Keratinocyte (primary cell): ENCODE measurements at places on chromosomes 12 and 14.

- no peak for DNase-seq
Measured at GRCh38 chr12:78038541-78038940, 207.8 kb downstream of the NAV3 start.

DNA sequence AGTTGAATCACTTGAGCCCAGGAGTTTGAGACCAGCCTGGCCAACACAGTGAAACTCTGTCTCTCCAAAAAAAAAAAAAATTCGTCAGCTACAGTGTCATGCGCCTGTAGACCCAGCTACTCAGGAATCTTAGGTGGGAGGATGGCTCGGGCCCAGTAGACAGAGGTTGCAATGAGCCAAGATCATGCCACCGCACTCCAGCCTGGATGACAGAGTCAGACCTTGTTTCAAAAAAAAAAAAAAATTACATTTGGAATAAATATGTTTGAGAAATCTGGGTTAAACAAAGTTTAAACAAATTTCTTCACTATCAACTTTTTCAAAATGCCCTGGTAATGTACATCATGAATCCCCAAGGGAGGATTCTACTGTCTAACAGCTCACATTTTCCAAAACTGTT, 187.0 kb upstream of the RASSF8 start:
- no peak for DNase-seq

GRCh38 chr12:104669851-104670337, 213.1 kb downstream of the CHST11 start:
- DNase-seq = no peak

GRCh38 chr12:95918194-95918993, 24.0 kb downstream of the CCDC38 start:
- no peak for DNase-seq

DNA sequence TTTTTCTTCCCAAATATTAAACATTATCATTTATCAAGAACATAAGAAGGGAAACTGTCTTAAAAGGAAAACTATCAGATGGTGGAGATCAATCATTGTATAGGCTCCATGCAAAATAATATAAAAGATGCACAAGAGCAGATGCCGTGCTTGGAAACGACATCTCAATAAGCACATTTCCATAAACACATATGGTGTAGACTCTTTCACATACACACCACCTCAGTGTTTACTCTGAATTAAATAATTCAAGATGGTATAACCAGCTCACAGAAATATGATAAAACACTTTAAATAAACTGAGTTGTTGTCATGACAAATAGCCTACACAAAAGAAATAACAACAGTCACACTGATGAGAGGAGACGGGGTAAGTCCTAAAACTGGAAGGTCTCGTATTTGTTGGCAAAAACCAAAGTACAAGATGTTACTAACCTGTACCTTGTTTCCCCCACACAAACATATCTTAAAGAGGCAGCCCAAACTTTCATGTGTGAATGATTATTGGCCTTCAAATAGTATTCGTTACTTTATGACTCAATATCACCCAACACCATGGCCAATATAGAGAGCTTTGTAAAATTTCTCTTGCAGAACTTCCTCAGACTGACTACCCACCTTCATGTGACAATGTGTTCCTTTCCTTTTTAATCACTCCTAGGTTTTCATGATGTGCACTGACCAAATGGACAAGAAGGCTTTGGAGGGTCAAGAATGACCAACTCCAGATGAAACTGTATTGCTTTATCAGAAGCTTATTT, 48.6 kb upstream of the TMPO start:
- DNase-seq = no peak

DNA sequence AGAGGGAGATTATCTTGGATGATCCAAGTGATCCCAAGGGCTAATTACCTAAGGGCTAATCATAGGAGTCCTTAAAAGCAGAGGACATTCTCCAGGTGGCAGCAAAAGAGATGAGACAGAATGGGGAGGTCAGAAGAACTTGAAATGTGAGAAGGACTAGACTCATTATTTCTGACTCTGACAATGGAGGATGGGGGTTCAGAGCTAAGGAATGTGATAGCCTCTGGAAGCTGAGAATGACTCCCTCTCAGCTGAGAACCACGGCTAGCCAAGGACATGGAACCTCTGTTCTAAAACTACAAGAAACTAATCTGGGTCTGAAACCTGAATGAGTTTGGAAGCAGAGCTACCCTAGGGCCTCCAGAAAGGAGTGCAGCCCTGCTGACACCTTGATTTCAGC, 35.6 kb upstream of the ANKS1B start:
- no peak for DNase-seq

GRCh38 chr12:101947316-101947715, 69.9 kb downstream of the DRAM1 start:
- DNase-seq = no peak

GRCh38 chr12:126385785-126386184, 1320.5 kb downstream of the AACS start:
- DNase-seq = no peak

- DNase-seq = no peak
Measured at GRCh38 chr12:29889737-29890136, 106.0 kb upstream of the TMTC1 start.

- DNase-seq = no peak
Measured at GRCh38 chr12:30877105-30877875, 49.3 kb upstream of the TSPAN11 start.

DNA sequence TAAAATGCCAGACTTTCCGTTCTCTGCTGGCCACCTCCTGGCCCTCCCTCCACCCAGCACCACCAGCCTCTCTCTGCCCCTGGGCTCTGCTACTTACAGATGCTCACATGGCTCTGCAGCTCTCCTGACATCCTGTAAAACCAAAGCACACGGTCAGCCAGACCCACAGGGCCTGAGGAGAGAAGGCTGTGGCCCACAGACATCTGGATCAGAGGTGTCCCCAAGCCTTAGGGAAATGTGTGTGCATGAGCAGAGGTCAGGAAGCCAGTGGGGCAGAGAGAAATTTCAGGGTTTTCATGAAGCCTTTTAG, 11.5 kb downstream of the KRT77 start:
- no peak for DNase-seq

DNA sequence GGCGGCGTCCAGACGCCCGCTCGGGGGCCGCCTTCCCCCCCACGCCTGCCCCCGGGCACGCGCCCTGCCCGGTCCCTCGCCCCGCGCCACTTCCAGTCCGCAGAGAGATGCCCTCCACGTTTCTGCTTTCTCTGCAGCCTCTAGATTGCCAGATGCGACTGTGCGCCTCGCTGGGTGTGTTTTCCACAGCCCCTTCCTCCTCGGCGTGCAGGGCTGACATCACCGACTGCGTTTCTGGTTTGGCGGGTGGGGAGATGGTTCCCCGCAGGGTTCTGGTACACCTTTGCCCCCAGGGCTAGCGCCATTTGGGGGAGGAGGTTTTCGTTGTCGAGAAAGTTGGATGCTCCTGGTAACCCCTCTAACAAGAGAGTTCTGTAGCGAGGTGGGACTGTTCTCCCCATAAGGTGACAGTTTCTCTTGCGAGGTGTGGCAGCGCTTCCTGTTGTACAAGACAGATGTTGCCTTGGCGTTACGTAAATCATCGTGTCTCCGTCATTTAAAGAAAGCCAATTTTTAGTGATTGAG, 1.5 kb downstream of the CALM1 start:
- no peak for DNase-seq

GRCh38 chr14:66369157-66369697, 116.9 kb upstream of the CCDC196 start:
- no peak for DNase-seq

DNA sequence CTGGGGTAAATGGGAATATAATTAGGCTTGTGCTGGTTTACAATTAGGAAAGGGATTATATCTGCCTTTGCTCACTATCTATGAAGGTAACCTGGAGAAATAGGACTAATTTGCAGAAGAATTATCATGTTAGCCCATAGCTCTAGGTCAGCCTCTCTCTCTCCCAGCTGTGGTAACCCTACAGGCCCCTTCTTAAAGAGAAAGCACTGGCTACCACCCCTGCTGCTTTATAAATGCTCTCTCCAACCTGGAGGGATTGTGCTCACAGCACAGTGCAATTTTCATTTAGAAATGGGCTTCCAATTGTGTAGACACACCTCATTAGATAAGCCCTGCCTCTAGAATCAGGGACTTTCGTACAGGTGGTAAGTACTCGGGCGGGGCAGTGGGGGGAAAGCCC, 22.7 kb upstream of the MGST1 start:
- no peak for DNase-seq

GRCh38 chr12:2902272-2902880, 11.7 kb downstream of the TULP3 start:
- DNase-seq = no peak

GRCh38 chr14:28608851-28609828, 157.4 kb upstream of the FOXG1 start:
- DNase-seq = no peak

DNA sequence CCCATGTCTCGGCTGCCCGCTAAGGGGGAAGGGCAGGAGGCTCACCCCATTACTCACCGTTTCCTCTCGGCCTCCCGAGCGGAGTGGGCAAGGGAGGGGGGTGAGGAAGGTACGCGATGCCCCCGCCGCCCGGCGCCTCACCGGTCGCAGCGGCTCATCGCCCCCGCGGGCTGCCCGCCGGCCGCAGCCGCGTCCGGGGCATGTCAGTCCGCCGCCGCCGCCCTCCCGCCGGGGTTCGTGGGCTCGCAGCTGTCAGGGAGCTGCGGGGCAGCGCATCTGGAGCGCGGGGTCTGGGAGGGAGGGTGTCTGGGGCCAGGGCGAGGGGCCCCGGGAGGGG, 461 bp downstream of the SLC8A3 start:
- DNase-seq = no peak

DNA sequence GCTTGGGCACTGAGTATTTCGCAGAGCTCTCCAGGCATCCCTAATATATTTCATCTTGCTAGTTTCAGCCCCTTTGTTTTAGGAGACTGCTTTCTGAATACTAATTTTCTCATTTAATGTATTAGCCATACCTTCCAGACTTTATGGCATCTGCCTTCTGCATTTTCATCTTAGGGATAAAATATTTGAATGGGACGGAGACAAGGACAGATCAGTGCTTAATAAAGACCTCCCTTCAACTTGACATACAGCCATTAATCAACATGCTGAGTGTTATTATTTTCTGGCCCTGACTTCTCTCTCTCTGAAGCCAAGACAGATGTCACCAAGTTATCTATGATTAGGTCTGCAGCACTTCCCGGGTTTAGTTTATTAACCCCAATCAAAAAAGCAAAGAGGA, 42.4 kb downstream of the CACNA2D4 start:
- DNase-seq = no peak

DNA sequence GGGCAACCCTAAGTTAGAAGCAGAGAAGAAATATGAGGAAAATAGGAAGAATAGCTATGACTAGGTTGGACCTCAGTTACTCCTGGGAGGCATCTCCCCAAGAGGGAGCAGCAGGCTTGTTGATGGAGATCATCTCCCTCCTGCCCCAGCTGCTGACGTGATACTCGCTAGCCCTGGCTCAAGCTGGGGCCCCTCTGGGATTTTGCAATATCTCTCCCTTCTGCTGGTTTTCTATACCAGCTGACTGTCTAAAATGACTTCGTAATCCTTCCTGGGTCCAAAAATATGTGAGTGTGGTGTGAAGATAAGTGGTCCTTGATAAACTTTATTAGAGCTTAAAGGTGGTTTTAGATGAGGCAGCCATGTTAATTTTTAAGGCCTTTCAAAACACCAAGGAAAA, 4.5 kb upstream of the HECTD4 start:
- no peak for DNase-seq

DNA sequence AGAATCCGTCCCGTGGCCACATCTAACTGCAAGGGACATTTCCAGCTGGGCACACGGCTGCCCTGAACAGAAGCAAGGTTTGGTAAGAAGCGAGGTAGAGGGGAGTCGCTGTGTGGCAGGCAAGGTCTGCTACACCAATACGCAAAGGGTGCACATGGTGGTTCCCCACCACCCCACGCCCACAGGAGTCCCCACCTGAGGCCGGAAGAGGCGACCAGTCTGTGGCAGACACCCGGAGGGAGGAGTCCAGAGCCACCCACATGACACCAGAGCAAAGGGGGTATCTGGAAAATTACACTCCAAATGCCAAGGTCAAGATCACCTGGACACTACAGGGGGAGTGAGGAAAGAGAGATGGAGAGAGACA, 47.1 kb upstream of the GALNT9 start:
- DNase-seq = no peak

DNA sequence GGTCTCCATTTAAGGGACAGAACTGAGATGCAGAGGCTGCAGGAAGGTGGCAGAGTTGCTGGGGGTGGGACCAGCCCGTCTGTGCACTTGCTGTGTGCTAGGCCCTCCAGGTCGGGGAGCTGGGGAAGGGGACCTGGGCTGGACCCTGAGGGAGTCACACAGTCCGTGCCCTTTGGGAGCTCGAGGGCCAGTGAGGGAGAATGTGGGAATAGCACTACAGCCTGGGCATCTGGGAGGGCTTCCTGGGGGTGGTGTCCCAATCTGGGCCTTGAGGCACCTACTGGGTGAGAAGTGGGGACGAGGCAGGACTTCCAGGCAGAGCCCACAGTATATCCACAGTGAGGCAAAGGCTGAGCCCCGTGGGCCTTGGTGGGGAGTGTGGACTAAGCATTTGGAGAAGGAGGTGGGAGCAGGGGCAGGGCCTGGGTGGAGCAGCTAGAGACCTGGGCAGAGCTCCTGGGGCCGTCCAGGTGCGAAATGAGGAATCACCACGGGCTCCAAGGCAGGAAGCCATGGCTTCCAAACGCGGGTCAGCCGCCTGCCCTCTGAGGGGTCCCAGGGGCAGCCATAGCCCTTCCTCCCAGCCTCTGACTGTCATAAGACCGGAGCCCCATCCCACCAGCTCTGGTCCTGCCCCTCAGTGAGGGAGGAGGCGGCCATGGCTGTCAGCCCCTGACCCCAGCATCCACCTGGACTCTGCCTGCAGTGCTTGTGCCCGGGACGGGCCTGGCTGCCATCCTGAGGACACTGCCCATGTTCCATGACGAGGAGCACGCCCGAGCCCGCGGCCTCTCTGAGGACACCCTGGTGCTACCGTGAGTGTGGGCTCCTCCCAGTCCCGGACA, 6.6 kb downstream of the ASPG start:
- no peak for DNase-seq

DNA sequence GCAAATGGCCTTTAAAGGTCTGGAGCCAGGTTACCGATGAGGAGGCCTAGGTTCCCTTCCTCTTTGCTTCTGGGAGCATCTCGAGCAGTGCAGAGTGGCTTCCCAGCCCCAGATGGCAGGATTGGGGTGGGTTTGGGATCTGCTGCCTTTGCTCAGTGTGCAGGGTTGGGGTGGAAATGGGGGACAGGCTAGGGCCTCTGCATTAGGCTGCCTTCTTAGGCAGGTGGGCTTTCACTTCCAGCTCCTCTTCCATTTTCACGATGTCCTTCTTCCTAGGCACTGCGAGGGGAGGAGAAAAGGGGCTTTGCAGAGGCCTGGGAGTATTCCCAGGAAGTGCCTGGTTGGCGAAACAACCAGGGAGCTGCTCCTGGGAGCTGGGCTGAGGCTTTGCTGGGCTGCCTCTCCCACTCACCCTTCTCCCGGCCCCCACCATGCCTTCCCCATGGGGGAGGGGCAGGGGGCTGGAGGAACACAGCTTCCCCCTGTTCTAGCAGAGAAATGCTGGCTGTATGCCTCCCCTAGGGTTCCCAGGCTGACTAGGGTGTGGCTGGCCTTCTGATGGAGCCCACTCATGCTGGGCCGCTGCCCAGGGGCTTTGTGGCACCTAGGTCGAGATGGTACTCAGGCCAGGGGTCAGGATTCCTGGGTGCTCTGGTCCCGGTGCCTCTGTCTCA, 2.4 kb downstream of the NR4A1 start:
- DNase-seq = no peak
